ENCODE measurements at places on chromosomes 7 and 10.

- no peak for DNase-seq
These were observed 67.8 kb downstream of the ZRANB1 start for GRCh38 chr10:125009661-125010161.

- DNase-seq, result no peak
These were observed 890.0 kb downstream of the GRM8 start for GRCh38 chr7:126362746-126363145.

- no peak for DNase-seq
These were observed 13.4 kb downstream of the SLC29A4 start for GRCh38 chr7:5296015-5296610.

DNA sequence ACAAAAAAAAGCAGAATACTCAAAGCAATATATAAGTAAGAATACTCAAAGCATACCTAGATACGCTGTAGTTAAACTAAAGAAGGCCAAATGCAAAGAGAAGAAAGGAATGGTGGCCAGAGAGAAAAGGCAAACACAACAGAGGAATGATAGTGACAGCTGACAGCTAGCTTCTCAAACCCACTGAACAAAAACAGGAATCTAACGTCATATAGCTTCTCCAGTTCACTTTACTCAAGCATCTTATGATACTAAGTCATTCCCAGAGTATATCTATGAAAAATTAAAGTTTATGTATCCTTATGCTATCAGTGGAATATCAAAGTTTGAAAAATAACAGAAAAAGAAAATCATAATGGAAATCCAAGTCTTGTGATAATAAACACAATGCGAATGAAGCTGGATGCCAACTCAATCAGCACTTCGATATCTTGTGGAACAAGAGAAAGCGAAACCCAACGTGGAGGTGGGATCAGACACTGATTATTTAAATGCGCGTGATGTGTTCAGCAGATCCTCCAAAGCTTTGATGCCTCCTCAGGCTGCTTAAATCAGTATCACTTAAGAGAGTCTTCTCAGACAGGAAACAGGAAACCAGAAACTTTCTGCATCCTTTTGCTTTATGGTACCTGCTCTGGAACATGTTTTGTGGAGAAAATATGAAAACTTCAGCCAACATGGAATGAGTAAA, 102.8 kb downstream of the PIP4K2A start:
- DNase-seq, result no peak

- DNase-seq, result no peak
These were observed 239.1 kb downstream of the SKAP2 start for GRCh38 chr7:26625286-26625685.

- DNase-seq, result no peak
These were observed 185.8 kb upstream of the TMEM106B start for GRCh38 chr7:12025246-12025645.

DNA sequence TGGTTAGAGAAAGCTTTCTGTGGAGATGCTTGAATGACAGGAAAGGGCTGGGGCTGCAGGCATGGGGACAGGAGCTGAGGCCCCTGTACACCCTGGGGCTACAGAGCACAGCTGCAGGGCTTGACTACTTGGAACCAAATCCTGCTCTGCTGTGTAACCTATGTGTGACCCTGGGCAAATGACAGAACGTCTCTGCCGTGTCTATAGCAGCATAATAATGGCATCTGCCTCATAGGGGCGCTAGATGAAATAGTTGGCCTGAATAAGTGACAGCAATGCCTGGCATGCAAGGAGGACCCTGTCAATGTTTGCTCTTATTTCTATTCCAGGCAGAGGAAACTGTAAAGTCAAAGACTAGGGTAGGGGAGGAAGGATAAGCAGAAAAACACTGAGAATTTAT, 254.0 kb downstream of the USP6NL start:
- no peak for DNase-seq

GRCh38 chr7:121153995-121154394, 165.5 kb downstream of the CPED1 start:
- no peak for DNase-seq

- DNase-seq, result no peak
These were observed 58.4 kb upstream of the SPOCK2 start for GRCh38 chr10:72146559-72147323.

GRCh38 chr7:117152213-117153007, 170.4 kb downstream of the WNT2 start:
- DNase-seq, result no peak

DNA sequence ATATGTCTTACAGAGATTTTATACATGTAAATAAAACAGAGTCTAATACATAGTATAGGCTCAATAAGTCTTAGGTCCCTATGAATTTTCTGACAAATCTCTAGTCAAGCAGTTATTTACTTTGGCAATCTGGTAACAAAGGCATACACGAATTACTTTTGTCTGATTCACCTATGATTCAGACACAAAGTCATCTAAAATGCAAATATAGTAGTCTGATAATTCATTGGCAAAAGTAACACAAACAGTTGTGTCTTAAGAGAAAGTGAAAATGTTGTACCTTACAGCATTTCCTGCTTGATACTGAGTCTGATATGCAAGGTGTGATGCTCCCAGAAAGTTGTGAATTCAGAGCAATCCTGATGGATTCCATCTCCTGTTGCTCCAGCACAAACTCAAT, 209.4 kb upstream of the PRSS1 start:
- no peak for DNase-seq

DNA sequence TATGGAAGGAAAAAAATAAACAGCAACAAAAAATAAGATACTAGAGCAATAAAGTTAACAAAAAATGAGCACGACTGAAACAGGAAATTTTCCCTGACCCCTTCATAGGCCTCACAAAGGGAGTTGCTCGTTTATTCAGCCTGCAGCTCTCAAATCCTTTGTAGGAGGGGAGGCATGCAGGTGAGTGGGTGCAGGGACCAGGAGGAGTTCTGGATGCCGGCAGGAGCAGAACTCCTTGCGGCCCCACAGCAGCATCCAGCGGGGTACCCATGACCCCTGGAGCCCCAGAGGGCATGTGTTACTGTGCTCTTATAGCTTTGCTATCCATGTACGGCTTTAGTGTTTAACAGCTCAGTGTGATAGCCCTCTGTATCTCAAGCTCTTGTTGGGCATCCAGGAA, 5.8 kb downstream of the TAS2R39 start:
- no peak for DNase-seq

- no peak for DNase-seq
These were observed 80.8 kb downstream of the INPP5A start for GRCh38 chr10:132618158-132618919.

GRCh38 chr7:137434946-137435345, 91.4 kb upstream of the PTN start:
- DNase-seq, result no peak

DNA sequence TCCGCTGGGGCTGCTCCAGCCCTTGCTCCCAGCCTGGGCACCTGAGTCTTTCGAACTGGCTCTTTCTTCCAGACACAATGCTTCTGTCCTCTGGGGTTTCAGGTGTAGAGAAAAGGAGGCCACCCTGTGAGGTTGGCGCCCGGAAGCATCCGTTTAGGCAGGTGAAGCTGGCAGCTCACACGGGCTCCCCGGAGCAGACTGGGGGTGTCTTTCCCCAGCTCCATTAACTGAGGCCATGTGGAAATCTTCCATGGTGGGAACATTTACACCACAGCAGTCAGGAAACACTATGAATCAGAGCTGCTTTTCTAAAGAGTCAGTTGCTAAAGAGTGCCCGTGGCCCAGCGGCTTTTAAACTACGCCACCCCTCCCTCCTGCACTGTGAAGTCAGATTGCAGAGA, 29.2 kb downstream of the PRKAG2 start:
- DNase-seq, result no peak

- no peak for DNase-seq
These were observed 1211.0 kb downstream of the TYW1 start for GRCh38 chr7:68207676-68208075.

- DNase-seq, result no peak
These were observed 62.7 kb downstream of the CALML3 start for GRCh38 chr10:5587151-5588079.

DNA sequence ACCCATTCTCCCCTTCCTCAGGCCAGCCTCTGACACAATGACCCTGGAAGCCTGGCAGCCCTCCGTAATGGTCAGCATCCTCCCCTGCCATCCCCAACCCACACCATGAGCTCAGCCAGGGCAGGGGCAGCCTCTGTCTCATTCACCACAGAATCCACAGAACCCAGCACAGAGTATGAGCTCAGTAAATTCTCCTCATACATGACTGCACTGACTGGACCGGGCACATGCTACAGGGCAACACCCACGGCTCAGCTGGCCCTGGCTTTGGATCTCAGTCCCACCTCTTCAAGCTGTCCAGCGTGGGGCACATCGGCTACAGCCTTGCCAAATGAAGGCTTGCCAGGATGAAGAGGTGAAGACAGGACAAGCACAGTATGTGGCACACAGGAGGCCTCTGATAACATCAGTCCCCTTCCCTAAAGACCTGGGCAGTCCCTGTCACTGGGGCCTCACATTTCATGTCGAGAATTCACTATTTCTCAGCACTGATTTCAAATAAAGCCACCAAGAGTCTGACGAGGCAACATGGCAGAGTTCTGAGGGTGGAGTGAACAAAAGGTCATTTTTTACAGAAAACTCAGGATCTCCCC, 7.9 kb downstream of the GPRIN2 start:
- no peak for DNase-seq

DNA sequence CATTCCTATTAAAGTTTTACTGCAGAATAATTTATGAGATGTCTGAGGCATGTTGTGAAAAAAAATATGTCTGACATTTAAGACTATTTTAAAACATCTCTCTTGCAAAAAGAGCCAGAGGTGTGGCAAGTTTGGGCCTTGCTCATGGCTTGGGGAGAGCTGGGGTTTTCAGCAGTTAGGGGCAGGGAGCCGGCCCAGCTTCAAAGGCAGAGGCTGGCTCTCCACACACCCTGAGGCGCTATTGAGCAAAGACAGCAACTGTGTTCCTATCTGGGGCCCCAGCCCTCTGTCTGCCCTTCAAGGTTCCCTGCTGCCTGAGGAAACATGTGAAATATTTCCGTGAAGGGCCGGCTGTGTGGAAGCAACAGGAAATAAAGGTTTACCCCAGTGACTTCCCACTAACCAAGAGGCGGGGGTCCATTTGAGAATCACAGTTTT, 94.0 kb downstream of the SORBS1 start:
- DNase-seq, result no peak

GRCh38 chr10:124912101-124912886, 29.6 kb upstream of the ZRANB1 start:
- DNase-seq, result no peak

DNA sequence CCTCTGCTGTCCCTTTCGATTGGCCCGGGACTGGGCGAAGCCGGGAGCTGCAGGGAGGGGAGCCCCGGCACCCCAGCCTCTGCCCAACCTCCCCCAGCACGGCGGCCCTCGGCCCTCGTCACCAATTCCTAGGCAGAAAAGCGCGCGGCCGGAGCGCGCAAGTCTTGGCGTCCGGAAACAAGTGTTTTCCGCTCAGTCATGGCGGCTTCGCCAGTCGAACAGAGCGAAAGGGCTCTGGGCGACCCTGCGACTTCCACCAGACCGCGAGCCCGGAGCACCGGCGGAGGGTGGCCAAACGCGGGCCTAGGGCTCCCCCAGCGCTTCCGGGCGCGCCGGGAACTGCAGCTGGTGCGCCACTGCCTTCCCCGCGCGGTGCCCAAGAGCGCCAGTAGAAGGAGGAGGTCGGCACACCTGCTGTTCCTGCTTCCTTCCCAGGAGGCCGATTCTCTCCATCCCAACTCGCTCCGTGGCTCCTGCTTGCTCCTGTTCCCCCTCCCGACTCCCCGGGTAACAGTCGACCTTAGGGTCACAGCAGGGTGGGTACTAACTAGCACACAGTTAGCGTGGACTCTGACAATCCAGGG, 729.9 kb downstream of the ZWINT start:
- DNase-seq, result no peak

DNA sequence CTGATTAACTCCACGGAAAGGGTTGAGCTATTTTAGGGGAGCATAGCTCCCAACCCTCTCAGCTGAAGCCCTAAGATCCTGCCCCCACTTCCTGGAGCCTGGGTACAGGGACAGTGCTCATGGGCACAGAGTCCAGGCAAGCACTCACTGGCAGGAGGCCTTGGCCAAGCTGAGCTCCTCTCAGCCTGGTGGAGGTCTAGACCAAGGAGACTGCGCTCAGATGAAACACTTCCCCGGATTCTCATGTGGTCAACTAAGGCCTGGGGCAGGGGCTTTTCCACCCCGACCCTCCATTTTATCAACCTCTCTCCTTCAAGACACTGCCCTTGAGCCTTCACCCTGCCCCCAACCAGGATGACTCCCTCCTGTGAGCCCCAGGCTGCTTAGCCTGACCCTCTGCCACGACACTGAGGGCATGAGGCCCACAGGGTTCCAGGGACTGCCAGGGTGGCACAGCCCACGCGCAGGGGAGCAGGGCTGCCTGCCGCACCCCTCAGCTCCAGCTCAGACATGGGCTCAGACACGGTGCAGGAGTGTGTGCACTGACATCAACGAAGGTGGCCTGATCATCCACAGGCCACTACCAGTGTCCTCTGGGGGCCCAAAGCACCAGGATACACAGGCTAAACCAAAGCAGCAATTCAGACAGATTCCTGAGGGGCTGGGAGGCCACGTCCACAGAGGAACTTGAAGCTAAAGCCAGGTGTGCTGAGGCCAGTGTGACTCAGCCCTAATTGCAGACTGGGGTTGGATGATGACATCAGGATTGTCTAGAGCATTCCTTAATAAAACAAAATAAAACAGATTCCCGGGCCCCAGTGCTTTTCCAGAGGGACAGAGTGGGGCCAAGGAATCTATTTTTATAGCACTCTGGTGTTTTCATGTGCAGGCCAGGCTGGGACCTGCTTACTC, 18.8 kb downstream of the CHAT start:
- DNase-seq, result no peak

DNA sequence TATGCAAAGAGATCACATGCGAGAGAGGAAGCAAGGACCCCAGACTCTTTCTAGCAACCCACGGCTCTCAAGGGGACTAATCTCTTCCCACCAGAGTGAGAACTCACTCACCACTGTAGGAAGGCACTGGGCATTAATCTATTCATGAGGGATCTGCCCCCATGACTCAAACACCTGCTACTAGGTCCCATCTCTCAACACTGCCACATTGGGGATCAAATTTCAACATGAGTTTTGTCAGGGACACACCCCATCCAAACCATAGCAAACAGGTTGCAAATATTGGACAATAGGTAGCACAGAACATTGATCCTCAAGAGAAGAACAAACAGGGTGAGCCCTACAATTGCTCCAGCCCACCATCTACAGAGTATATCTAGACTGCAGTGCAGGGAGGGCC, 740.6 kb downstream of the LRMDA start:
- no peak for DNase-seq

DNA sequence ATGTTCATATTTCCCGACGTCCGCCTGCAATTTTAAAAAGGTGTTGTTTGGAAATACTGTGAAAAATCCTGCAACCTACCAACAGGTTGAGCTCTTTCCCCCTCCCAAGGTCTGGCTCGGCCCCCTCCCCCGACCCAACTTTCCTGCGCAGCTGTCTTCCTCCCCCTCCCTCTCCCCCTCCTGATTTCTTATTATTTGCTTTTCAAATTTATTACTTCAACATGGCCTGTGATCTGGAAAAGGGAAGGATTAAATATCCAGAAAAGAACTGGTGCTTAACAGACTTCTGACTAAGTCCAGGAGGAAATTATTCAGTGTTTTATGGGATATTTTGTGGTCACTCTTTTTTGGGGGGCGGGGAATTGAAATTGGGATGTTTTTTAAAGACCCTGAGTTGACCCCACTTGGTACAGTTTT, 2.4 kb downstream of the ARID5B start:
- DNase-seq, result no peak

GRCh38 chr10:128976856-128977255, 490.2 kb upstream of the MGMT start:
- DNase-seq, result no peak

Data from NCI-H2107 (cell line).